ENCODE measurements at places on chromosomes 1 and 21.

GRCh38 chr21:39037807-39038405, 145.3 kb downstream of the PSMG1 start:
- DNase-seq = no peak

- no peak for DNase-seq
Observed at GRCh38 chr1:113265196-113265595, 125.1 kb upstream of the MAGI3 start.

DNA sequence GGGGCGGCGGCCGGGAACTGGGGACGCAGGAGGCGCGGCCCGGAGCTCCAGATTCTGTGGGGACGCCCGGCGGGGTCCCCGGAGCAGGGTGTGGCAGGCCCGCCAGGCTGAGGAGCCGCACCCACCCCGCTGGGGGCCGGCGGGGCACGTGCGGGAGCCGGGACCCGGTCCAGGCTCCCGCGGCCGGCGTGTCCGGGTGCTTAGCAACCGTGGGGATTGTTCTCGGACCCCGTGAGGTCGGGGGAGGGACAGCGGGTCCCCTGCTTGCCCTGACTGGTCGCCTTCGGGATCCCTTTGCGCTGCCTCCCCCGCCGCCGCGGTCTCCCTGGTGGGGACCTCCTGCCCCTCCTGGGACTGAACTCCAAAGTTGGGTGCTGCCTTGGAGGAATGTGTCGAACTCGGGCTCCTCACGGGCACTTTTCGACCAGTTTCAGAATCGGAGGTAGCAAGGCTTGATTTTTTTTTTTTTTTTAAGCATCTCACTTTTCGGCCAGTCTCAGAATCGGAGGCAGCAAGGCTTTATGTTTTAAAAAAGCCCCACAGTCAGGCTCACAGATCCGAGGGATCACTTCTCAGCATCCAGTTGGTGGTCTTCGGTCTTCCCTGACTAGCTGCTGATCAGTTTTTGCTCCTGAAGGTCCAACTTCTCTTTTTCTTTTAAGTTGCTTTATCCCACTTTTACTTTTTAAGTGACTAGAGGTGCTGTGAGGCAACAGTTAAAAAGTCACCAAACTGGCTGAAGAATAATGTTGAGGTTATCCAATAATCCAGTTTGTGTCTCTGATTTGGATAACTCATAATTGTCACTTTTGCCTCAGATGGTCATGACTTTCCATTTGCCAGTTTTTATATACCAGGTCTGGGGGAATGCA, 648 bp downstream of the FAM76A start:
- DNase-seq = peak; percentile 18

DNA sequence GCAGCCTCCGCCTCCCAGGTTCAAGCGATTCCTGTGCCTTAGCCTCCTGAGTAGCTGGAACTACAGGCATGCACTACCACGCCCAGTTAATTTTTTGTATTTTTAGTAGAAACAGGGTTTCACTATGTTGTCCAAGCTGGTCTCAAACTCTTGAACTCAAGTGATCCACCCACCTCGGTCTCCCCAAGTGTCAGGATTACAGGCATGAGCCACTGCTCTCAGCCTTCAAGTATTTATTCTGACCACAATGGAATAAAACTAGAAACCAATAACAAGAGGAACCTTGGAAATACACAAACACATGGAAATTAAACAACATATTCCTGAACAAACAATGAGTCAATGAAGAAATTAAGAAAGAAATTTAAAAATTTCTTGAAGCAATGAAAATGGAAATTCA, 32.7 kb upstream of the DR1 start:
- no peak for DNase-seq

- DNase-seq = no peak
Observed at GRCh38 chr1:22848405-22848804, 124.3 kb downstream of the LACTBL1 start.

DNA sequence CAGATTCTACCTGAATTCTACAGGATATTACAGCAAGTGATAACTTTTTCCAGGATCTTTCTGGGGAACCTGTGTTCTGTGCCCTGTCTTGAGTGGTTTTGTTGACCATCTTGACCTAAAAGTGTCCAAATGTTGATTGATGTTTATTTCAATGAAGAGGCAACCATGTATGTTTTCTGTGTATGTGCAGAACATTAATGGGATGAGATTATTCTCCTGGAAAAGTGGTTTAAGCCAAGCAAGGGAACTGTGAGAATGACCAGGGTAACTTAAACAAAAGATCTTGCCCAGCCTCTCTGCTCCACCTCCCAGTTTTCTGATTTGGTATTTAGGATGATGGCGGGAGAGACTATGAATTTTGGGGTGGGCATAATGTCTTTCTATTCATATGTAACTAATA, 1.0 kb upstream of the SAMD13 start:
- no peak for DNase-seq

- DNase-seq = no peak
Observed at GRCh38 chr1:159996653-159997052, 35.1 kb downstream of the PIGM start.

DNA sequence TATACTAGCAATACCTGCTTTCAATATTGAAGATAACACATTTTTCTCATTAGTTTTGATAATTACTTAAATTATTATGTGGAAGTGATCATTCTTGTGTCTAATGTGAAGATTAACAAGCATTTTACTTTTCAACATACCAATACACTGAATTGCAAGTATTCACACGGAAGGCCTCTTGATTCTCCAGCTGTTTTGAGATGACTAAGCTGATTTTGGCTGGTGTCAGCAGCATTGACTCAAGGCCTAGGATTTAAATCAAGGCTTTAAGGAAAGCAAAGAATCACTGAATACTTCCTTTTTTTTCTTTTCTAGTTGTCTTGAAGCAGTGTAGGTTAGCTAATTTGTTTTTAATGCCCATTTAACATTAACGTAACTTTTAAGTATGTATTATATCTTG, 373.7 kb downstream of the SRGAP2C start:
- no peak for DNase-seq

- DNase-seq = no peak
Observed at GRCh38 chr1:54229281-54229891, 29.4 kb downstream of the MRPL37 start.

- DNase-seq = no peak
Observed at GRCh38 chr1:16391411-16391810, 24.4 kb downstream of the SZRD1 start.

DNA sequence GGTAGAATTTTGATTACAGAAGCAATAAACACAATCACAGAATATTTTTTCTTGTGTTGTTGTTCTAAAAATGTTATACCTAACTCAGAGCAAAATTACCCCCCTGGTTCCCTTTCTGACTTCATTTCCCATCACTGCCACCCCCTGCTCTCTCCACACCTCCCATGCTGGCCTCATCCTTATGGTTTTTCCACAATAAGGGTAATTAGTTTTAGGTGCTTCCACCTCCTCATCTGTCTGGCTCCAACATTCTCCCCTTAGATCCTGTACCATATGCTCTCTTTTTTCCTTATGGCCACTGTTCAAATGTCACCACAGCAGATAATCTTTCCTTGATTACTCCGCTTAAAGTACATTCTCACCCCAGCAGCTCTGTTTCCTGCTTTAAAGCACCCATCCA, 2208.6 kb downstream of the MRPL39 start:
- DNase-seq = no peak

DNA sequence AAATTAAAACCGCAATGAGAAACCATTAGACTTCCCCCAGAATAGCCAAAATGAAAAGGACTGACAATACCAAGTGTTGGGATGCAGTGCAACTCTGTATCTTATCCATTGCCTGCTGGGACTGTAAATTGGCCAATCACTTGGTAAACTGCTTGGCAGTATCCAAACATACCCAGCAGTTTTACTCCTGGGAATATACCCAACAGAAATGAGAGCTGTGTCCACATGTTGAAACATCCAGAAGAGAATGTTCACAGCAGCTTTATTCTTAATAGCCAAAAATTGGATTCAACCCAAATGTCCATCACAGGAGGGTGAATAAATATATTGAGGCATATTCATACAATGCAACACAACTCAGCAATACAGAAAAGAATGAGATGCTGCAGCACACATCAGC, 13.7 kb upstream of the FAM20B start:
- DNase-seq = no peak

DNA sequence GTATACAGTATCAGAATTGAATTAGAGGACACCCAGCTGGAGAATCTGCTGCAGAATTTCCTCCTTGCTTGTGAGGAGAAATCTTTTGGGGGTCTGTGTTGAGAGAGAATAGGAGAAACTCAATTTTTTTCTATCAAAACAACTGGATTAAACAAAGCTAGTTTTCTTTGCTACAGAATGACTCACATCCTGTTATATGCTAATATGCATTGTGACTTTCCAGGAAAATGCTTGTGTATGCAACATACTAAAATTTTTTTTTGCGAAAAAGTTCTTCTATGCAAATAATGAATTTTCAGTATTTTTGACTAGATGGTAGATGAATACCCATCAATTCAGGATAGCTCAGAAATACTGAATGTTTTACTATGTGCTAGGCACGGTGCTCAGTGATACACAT, 2.2 kb downstream of the VAMP4 start:
- DNase-seq = no peak

- no peak for DNase-seq
Observed at GRCh38 chr1:2463396-2463795, 12.7 kb upstream of the PLCH2 start.

DNA sequence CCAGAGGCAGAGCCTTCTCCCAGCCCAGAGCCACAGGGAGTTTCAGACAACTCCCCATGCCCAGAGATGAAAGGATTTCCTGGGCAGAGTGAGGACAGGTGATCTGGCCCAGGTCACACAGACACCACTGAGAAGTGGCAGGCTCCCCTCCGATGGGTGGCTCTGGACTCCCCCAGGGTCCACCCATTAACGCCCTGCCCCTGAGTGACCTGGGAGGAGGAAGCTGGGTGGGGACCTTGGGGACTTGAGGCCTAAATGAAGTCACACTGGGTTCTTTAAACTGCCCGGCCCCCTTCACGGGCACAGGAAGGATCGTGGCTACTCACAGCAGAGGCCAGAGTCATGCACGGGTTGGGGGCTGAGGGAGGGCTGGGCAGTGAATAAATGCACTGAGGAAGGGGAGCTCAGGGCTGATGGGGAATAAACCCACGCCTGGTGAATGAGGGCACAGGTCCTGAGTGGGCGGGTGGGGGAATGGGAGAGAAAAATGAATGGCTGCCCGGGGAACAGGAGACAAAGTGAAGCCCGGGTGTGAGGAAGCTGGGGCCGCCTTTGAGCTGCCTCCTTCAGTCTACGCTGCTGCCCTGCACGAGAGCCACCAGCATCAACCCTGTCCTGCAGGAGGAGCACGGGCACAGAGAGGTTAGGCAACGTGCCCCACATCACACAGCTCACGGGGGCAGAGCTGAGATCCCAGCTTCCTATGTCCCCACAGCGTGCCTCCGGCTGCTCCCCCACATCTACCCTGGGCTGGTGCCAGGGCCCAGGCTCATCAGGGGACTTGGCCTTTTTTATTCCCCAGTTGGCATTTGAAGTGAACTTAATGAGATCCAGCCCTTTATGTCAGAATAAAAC, 404.3 kb downstream of the MATN1 start:
- no peak for DNase-seq

GRCh38 chr1:175715742-175716141, 27.7 kb downstream of the TNR start:
- no peak for DNase-seq

DNA sequence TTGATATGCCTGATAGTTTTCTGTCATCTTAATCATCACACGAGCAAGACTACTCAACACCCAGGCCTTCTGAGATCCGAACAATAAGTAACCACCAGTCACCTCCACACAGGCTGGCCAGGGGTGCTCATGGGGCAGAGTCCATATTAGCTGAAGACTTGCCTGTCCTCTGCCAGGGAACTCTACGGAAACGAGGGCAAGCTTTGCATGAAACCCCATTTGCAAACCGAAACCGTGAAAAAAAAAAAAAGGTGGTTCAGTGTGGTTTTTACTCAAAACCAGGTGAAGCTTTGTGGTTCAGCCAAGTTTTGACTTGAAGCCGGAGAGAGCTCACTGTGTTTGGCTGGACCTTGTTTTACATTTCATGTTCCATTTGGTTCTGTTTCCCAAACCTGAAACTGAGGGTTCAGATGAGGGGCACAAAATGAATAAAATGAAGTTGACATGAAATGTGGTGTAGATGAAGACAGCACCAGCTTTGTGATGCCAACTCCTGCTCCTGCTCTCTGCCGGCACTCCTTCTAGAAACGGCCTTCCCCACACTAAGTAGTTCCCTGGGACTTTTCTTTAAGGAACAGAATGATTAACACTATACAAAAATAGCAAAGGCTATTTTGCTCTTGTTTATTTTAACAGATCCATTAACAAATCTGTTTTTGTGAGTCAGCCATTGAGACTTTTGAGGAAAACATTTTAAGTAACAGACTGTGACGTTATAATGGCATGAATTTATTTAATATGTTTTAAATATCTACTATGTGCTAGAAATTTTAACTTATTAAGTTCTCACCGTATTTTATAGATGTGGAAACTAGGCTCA, 74.7 kb downstream of the RUNX1 start:
- no peak for DNase-seq

- no peak for DNase-seq
Observed at GRCh38 chr1:38028105-38028591, 15.6 kb downstream of the UTP11 start.

- DNase-seq = no peak
Observed at GRCh38 chr1:219163401-219163954, 10.2 kb upstream of the LYPLAL1 start.

DNA sequence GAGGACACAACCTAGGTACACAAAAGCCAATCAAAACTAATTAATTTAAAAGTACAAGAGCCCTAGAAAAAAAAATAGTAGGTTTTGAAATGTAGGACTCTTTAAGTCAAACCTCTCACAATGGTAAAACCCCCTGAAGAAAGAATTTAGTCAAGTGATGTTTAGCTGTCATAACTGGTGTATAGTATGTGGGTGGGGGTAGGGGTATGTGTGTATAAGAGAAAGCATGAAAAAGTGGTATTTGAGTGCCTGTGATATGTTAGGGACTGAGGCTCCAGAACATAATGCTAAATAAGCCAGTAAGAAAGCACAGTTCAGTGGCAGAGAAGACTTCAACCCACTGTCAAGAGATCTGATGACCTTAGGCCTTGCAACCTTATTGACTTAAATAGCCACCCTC, 507.9 kb downstream of the TTLL7 start:
- no peak for DNase-seq

DNA sequence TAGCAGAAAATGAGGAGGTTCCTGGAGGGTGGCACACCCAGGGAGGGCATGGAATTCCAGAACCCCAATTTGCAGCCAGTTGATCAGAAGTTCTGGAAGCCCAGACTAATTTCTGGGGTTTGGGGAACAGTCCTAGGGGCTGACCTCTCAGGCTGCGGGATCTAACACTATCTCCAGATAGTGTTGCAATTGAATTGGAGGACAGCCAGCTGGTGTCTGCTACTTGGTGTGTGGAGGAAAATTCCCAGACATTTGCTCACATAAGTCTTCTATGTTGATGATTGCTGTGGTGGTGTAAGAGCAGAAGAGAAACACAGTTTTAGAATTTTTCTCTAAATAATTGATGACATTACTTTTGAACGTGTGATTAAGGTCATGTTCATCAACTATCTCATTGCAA, 154.3 kb upstream of the RNPC3 start:
- DNase-seq = no peak

- no peak for DNase-seq
Observed at GRCh38 chr1:157238585-157238984, 100.4 kb upstream of the ETV3 start.

GRCh38 chr1:221841983-221842335, 100.1 kb upstream of the DUSP10 start:
- no peak for DNase-seq

GRCh38 chr1:212482637-212483441, 50.1 kb downstream of the NENF start:
- DNase-seq = no peak
